ENCODE measurements at places on chromosomes 5 and 9. TPM values are rescaled to one million over a fixed set of nuclear protein-coding genes. Genes with fewer than 3 reads are reported as not detected.

The NINJ1 gene
- 29.2 TPM for total RNA-seq

- no peak for DNase-seq
These were observed 1106.4 kb downstream of the CDH18 start for GRCh38 chr5:18881615-18882014.

DNA sequence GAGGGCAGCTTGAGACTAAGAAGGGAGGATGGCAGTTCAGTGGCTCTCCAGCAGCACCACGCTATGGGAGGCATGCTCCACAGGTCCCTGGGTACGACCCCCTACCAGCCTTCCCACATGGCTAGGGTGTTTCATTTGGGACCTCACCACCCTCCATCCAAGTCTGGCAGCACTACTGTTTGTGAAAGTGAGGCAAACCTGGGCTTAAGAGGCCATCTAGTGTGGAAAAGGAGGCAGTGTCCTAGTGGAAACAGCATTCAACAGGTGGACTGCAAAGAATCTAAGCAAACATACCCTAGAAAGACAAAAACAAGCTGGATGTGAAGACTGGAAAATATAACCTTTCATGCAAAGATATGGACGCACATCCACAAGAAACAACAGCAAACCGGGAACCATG, 4.8 kb upstream of the C5orf47 start:
- no peak for DNase-seq

DNA sequence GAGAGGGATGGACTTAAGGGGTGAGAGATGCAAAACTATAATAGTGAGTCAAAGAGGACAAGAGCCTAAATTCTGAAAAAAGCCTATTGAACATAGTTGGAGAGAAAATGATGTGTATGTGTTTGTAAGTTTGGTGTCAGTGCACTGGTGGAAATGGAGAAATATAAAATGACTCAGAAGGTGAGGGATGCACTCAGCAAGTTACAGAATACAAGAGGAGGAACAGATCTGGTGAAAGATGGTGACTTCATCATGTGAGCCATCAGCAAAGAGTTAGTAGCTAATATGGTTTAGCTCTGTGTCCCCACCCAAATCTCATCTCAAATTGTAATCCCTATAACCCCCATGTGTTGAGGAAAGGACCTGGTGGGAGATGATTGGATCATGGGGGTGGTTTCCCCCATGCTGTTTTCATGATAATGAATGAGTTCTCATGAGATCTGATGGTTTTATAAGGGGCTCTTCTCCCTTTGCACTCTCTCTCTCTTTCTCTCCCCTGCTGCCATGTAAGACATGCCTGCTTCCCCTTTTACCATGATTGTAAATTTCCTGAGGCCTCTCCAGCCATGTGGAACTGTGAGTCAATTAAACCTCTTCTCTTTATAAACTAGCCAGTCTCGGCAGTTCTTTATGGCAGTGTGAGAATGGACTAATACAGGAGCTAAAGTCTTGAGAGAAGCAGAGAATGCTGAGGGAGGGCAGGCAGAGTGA, 30.4 kb upstream of the FYB1 start:
- no peak for DNase-seq

The RANBP17 gene
- 0.41 TPM for total RNA-seq

The IL9 gene
- total RNA-seq, result not detected

The ORM2 gene
- total RNA-seq, result 2.2 TPM

DNA sequence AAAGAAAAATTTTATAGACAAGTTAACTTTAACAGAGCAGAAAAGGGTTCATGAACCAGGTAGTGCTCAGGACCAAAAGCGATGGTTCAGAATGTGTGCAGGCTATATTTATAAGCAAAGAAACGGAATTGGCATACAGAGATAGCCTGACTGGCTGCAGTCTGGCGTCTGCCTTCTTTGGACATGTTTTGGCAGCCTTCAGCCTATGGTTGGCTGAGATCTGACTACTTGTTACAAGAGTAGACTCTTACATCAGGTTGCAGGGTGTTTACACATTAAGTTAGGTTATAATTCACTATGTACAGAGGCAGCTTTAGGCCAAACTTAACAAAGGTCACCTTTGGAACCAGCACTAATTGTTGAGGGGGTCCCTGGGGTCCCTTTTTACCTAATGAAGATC, 7.0 kb downstream of the NOP16 start:
- DNase-seq, result no peak

The GMCL2 gene
- not detected for total RNA-seq

DNA sequence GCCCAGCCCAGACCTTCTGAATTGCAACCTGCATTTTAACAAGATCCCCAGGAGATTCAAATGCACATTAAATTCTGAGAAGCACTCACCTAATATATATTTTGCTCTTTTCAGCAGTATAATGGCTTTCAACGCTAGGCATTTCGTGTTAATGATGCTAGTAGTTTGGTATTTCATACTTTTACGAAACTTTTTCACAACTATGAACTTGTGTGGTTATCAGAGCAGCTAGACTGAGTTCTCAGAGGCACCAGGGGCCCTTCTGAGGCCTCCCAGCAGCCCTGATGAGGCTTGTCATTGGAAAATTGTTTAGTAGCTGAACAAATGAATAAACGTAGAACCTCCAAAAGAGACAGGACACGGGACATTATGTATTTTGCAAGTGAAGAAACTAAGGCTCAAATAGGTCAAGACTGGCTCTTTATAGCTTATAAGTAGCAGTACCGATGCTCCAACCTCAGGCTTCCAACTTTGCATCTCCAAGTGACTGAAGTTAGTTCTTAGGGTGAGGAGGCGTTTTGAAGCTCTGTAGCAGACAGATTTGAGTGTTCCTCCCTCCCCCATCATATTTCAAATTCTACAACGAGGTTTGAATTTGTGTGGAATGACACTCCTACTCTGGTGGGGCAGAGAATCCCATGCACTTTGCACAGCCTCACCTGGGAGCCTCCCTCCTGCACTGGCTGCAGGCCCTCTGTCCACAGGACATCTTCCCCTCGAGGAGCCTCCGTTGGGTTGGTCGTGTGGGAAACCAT, 121.1 kb upstream of the SLC25A48 start:
- no peak for DNase-seq

The CCL28 gene
- total RNA-seq, result 16.2 TPM

DNA sequence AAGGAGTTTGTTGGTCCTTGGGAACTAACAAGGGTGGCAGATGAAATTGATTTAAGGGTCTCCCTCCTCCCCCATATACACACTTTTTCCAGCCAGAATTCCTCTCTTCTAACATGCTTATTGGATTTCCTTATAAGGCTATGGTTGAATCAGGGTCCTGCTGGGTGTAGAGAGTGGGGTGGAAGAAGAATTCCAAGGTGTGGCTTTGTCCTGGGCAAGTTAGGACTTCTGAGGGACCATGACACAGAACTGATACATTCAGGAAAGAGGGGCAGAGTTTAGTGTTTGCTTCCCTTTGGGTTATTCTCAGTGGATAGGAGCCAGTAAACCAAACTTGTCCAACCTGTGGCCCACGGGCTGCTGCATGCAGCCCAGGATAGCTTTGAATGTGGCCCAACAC, 116.5 kb downstream of the SNX18 start:
- DNase-seq, result no peak

The PCSK1 gene
- total RNA-seq, result not detected

DNA sequence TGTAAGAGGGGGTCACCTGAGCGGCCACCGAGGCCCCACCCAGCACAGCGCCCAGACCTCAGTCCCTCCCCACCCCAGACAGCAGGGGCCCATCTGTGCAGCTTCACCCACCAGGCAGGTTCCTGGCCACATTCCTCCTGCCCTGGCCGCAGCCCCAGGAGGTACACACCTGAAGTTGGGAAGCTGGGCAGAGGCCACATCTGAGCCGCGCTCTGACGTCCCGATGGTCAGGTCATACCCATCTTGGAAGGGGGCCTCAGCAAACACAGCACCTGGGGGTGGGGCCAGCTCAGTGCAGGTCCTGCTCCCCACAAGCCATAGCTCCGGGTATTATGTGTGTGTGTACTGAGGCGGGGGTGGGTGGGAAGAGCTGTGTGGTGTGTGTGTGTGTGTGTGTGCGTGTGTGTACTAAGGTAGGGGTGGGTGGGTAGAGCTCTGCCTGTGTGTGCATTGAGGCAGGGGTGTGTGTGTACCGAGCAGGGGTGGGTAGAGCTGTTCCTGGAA, 5.6 kb downstream of the SPOUT1 start:
- no peak for DNase-seq

GRCh38 chr5:71907001-71907588, 188.0 kb downstream of the CARTPT start:
- DNase-seq, result no peak

- DNase-seq, result no peak
These were observed 11.1 kb upstream of the IFNA5 start for GRCh38 chr9:21316032-21316842.

- no peak for DNase-seq
These were observed 32.2 kb upstream of the FRMD3 start for GRCh38 chr9:83570359-83570758.

GRCh38 chr5:169547508-169547907, 36.1 kb upstream of the SPDL1 start:
- no peak for DNase-seq

The FOXD4L6 gene
- not detected for total RNA-seq

The POU5F2 gene
- total RNA-seq, result 4.0 TPM

GRCh38 chr5:166957782-166958181, 1333.7 kb upstream of the WWC1 start:
- DNase-seq, result no peak

The KCNIP1 gene
- not detected for total RNA-seq

GRCh38 chr5:32584646-32585045, 711 bp upstream of the SUB1 start:
- no peak for DNase-seq

The PPP3R2 gene
- not detected for total RNA-seq

DNA sequence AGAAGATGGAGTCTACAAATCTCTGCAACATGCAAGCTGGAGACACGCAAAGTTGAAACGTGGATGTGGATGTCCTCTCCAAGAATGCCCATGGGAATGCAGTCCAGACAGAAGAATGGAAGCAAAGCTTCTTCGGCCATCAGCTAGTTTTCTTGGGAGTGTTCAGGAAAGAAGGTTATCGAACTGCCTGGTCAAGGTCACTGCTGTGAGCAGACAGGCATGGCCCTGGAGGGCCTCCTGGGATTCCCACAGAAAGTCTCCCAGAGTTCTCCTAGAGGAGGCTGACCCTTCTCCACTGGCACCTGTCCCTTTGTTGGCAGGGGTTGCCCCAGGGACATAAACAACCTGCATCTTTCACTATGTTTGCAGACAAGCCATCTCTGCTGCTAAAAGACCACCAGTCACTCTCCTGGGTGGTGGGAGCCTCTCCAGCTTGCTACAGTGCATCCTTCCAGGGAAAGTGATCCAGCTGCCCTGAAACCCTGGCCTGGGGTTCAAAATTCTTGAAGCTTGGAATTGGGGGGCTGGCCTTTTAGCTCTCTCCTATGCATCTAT, 265.8 kb downstream of the SYK start:
- no peak for DNase-seq

- no peak for DNase-seq
These were observed 190.6 kb upstream of the MSX2 start for GRCh38 chr5:174533751-174534241.

DNA sequence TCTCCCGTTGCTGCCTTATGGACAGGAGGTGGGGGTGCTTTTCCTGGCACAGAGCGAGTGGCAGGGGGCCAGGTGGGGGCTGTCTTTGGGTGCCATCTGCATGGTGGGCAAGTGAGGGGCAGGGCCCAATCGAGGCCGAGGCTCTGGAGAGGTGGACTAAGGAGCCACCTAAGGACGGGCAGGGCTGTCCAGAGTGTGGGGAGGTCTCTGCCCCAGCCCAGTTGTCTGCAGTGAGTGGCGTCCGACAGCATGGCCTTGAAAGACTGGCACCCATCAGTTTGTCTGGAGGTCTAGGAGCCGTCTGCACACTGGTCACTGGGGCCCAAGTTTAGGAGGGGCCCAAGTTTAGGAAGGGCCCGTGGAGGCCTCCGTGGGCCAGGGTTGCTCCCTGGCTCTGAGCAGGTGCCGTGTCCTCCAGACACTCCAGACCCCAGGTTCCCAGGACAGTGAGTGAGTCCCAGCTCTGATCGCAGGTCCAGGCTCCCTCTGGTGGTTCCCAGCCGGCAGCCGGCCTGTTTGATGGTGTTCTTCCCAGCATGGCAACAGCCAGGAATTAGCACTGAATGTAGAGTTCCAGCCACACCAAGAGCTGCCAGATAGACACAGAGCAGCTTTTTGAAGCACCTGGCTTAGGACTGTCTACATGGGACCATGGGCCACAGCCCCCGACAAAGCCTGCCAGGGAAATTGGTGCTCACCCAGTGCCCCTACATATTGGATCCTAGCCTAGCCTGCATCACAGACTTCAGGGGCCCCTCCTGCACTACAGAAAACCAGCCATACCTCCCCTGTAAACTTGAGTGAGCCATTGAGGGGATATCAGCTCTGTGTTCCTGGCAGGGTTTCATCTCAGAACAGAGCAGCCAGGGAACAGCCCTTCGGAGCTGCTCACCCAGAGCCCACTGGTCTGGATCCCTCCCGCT, 120.9 kb downstream of the WNK2 start:
- no peak for DNase-seq

The SOHLH1 gene
- total RNA-seq, result not detected

The TICAM2 gene
- total RNA-seq, result 1.3 TPM

GRCh38 chr5:129114539-129115193, 20.1 kb downstream of the ISOC1 start:
- DNase-seq, result no peak

GRCh38 chr5:90941002-90941720, 382.6 kb downstream of the ADGRV1 start:
- no peak for DNase-seq

DNA sequence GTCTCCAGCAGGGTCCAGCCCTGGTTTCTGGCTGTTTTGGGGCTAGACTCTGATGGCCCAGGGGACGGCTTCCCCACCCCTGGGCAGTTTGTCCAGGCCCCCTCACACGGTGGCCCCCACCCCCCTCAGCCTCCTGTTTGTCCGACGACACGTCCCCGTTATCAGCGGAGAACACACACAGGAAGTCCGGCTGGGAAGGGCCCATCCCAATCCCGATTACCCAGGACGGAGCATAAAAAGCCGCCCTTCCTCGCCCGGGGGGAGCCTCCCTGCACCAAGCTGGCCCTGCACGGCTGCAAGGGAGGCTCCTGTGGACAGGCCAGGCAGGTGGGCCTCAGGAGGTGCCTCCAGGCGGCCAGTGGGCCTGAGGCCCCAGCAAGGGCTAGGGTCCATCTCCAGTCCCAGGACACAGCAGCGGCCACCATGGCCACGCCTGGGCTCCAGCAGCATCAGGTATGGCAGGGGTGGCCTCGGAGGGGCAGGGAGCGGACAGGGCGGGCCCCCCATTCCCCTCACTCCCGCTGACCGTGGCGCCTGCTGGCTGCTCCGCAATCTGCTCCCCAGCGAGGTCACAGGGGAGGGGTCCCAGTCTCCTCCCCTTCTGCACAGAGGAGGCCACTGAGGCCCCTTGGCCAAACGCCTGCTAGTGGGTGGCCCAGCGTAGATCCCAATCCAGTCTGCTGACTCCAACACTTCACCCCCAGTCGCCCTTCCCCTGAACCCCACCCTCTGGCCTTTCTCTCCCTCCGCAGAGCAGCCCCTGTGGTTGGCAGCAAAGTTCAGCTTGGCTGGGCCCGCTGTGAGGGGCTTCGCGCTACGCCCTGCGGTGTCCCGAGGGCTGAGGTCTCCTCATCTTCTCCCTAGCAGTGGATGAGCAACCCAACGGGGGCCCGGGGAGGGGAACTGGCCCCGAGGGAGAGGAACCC, at the start of gene EGFL7:
Gene EGFL7 (plus strand): TSS at position 261 of the 926 bp plus-strand sequence. CDS start 5,367 bp downstream, outside the sequence.
- DNase-seq, result no peak

The NXNL2 gene
- total RNA-seq, result not detected

The CDHR2 gene
- 2.8 TPM for total RNA-seq

- DNase-seq, result peak; percentile 31
These were observed 28.0 kb upstream of the ADAM19 start for GRCh38 chr5:157603333-157604190.

The FOXI1 gene
- total RNA-seq, result not detected

The RGS3 gene
- 36.5 TPM for total RNA-seq

The PTPRD gene
- 0.13 TPM for total RNA-seq

Data from T-cell (primary cell).